ENCODE measurements at places on chromosomes 13 and 19.

DNA sequence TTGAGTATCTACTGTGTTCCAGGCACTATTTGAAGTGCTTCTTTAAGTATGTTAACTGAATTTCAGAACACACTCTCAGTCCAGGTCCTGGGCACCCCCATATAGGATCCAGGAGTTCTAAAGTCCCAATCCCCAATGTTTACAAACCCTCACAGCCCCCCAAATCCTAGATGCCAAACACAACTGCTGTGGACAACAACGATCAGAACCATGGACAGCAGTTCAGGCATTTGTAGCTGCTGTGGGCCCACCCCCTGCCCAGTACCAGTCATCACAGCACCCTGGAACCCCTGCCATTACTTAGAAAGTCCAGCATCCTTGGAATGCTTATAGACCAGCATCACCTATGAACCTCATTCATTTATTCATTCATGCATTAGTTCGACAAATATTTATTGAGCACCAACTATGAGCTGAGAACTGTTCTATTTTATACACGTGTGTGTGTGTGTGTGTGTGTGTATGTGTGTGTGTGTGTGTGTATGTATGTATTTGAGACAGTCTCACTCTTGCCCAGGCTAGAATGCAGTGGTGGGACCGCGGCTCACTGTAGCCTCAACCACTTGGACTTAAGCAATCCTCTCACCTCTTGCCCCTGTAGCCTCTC lies 19.3 kb upstream of the SDHAF1 start:
- DNase-seq: peak; percentile 21

DNA sequence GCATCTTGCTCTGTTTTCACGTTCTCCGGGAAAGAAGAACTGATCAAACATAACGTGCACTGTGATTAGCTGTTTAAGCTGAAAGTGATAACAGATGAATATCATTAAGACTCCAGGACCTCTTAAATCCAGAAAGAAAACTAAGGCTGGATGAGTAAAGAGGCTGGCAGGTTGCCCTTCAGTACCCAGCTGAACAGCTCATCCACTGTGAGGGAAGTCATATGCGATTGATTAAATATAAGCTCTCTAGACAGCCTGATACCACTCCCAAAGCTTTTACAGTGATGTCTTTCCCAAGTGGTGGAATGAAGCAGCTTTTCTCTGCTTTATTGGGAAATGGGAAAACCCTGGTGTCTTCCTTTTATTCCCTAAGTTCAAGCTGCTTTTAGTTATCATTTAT lies 116.9 kb downstream of the EFNB2 start:
- peak; percentile 74 for DNase-seq

DNA sequence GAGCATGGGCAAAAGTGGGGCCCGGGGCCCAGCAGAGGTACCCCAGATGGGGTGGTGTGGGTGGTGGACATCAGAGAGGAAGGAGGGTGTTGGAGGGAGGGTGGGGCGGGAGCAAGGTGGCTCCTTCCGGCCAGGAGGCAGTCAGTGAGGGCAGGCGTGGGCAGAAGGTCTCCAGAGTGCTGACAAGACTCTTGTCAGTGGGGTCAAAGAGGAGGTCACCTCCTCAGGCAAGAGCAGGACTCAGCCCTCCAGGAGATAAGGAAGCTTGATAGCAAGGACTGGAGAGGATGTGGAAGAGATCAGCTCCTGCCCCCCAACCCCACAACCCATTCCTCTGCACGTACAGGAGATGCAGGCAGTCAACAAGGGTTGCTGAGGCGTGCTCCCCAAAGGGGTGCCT lies 9.8 kb downstream of the GJA3 start:
- no peak for DNase-seq

DNA sequence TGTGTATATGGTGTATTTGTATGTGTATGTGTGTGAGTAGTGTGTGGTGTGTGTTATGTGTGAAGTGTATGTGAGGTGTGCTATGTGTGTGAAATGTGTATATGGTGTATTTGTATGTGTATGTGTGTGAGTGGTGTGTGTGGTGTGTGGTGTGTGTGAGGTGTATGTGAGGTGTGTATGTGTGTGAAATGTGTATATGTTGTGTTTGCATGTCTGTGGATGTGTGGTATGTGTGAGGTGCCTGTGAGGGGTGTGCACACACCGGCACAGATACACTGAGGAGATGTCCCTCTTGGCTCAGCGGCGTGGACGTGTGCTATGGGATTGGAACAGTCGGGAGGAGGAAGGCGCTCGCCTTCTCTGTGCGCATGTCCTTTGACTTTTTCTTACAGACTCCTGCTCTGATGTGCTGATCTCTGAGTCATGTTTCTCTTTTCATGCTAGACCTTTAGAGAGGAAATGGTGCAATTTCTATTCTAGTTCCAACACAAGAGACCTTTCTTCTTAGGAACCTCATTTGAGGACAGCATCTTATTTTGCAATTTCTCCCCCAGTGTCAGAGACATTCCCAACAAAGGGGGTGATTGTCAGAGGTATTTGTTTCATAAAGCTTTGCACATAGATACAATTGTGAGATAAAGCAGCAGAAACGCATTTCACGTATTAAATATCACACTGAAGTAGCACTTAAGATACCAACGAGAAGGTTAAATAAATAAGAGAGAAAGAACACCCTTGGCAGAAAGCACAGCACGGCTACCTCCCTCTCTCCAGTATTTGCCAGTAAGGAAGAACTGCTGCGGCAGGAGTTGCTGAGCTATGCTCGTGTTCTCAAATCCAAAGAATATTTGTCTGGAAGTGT lies 11.3 kb upstream of the TNFRSF19 start:
- DNase-seq: peak; percentile 92

- DNase-seq: peak; percentile 97
Observed at GRCh38 chr13:50124536-50125303, 109.5 kb downstream of the KCNRG start.

- DNase-seq: no peak
Observed at GRCh38 chr19:2354670-2355069, 5.4 kb upstream of the TMPRSS9 start.

GRCh38 chr19:39299404-39299803 lies 3.2 kb downstream of the IFNL1 start:
- DNase-seq: no peak

GRCh38 chr13:39399102-39399501 lies 203.9 kb downstream of the LHFPL6 start:
- DNase-seq: no peak

- no peak for DNase-seq
Observed at GRCh38 chr19:19335408-19336158, 15.0 kb downstream of the MAU2 start.

GRCh38 chr19:2762783-2763496 lies 20.1 kb downstream of the SGTA start:
- DNase-seq: no peak

DNA sequence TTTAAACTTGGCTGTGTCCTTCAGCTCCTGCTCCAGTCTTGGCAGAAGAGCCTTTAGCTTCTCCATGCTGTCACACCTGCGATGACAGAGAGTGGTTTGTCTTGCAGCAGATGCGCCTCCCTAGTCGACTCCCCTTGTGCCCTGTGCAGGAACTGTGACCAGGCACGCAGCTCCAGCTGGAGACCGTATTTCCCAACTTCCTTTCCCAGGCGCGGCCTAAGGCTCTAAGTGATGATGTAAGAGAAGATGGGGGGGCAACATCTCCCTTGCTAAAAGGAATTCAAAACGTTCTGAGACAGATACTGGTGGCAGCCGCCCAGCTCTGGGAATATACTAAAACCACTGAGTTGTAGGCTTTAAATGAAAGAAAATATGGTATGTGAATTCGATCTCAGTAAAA lies 16.3 kb downstream of the DCUN1D2 start:
- no peak for DNase-seq

DNA sequence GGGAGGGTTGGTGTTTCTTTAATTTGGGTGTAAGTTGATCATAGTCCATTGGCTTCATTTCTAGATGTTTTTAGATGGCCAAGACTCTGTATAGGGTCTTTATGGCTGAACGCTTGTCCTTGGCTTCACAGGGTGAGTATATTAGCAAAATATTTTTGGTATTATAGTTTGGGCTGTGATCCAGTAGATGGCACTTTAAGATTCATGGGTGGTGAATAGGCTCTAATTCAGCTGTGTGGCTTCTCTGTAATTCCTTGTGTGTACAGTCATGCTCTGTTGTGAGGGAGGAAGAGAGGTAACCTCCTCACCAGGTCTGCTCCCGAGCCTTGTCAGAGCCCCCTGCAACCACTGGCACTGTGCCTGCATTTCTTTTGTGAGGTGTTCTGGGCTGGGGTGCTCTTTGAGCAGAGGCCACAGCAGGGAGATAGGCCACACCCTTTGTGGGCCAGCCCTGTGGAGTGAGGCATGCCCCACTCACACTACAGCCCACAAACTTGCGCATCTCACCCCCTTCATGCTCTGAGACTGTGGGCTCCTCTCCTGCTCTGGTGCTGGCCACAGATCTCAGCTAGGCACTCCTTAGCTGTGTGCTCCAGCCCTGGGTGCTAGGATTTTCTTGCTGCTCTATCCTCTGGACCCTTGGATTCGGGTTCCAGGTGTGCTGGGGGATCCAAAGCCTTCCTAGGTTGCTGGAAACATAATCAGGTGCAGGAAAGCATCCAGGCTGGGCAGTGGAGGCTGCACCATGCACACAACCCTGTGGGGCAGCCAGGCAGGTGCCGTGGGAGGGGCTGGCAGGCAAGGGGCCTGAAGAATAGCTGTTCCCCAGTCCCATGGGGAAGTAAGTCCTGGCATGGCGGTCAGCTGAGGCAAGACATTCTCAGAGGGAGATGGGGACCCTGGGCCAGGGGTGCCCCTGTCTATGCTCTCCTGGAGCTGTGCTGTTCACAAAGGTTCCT lies 193.9 kb downstream of the GPC5 start:
- DNase-seq: peak; percentile 20

DNA sequence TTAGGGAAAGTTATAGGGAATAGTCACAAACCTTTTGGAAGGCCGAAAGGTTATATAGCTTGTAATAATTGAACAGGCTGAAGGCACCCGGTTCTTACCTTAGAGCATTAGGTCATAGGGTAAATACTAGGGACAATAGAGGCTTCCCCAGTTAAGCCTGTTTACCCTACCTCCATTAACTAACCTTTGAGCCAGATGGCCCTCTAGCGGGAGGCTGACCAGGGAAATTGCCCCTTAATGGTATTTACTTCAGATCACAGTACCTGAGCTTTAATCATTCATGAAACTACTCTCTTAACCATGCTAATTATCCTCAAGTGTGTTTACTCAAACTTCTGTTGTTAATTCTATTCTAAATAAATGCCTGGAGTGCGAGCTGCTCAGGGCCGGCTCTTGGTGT lies 20.4 kb upstream of the ZNF83 start:
- no peak for DNase-seq

- peak; percentile 86 for DNase-seq
Observed at GRCh38 chr13:106182404-106182803, 353.1 kb downstream of the EFNB2 start.

- no peak for DNase-seq
Observed at GRCh38 chr13:59330764-59331163, 833.0 kb downstream of the DIAPH3 start.

GRCh38 chr19:13864667-13865570 lies 12.0 kb upstream of the NANOS3 start:
- DNase-seq: no peak

DNA sequence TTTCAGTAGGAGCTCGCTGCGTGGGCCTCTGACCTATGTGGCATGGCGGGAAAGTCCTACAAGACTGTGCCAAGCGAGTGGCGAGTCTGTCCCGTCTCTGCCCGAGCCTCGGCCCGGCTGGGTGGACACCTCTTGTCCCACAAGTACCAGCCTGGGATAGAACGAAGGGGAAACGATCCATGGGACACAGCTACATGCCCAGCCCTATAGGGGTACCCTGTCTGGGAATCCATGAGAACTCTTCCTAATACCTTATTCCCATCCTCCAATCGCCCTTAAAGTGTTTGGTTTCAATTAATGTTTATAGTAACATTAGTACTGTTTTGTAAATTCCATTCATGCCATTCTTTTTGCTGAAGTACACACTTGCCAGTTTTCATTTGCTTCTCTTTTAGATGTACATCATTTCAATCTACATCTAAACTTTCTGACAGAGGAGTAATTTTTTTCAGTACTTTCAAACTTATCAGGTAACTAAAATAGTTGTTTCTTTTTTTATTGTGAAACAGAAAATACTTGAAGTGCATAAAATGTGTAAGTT lies 667 bp upstream of the ZNF790 start:
- no peak for DNase-seq

GRCh38 chr19:37977992-37978391 lies 71.0 kb downstream of the SIPA1L3 start:
- DNase-seq: peak; percentile 61

DNA sequence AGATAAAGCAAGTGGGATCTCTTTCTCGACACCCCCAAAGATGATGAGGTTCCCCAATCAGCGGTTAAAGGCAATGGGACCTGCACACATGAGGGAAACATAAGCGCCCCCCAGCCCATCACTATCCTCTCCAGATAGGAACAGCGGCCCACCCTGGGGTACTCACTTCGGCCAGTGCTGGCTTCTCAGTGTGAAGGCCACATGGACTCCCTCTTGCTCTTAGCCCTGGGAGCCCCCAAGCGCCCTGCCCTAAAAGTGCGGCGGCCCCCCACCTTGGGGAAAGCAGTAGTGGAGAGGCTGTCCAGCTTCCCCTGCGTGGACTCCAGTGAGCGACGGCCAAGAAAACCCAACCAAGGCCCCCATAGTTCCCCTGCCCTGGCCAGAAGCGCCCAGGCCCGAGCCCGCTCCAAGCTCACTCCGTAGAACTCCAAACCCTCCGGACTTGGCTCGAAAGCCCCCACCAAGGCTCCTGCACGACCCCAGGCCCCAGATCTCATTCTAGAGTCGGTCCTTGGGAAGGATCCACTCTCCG lies 1.0 kb downstream of the CACNA1A start:
- DNase-seq: no peak

- no peak for DNase-seq
Observed at GRCh38 chr19:29315556-29316190, 102.7 kb upstream of the UQCRFS1 start.
